ENCODE measurements at places on chromosomes 7 and 10. TPM values are rescaled to one million over a fixed set of nuclear protein-coding genes. Genes with fewer than 3 reads are reported as not detected.

- peak; percentile 89 for DNase-seq
These were observed 120.1 kb downstream of the ARHGAP12 start for GRCh38 chr10:31808258-31809218.

DNA sequence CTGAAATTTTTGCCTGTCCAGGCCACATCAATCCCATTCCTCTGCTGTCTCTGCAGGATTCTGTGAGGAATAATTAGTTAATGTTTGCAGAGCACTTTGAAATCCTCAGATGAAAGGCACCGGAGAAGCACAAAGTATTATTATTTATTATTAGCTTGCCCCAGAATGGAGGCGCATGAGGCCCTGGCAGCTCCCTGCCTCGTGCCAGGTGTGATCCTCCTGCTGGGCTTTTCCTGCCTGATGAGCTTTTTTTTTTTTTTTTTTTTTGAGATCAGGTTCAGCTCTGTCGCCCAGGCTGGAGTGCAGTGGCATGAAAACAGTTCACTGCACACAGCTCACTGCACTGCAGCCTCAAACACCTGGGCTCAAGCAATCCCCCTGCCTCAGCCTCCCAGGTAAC is 65.2 kb downstream of the TCF7L2 start:
- no peak for DNase-seq

IGFBP3 gene
- total RNA-seq = 734 TPM

- no peak for DNase-seq
These were observed 67.2 kb upstream of the NME8 start for GRCh38 chr7:37781156-37781555.

DNA sequence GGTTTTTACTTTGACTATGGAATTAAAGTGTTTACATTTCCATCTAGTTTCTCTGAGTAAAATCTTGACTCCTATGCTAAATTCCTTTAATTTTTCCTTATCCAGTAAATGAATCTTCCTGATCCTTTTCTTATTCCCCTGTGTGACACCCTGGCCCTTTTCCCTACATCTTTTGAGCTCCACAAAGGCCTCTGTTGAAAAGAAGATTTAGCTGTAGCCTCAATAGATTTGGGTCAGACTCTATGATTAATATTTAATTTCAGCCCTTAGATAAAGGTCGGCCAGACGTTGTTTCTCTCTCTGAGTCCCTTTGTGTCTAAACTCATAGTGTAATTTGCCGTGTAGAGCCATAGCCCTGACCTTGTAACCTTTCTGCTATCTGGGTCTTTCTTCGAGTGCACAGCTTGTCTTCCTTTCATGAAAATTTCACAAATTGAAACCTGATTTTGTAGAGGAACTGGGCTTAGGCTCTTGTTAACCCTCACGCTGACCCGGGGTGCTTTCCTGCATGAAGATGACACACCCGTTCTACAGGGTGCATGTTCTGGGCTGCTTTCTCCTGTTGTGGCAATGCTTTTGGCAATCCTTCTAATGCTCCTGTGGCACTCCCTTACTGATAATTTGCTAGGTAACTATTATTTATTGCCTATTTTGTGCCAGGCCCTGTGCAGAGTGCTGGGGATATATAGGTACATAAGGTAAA is 21.2 kb downstream of the LSMEM1 start:
- DNase-seq = peak; percentile 30

LRRD1 gene
- total RNA-seq = 4.1 TPM

DNA sequence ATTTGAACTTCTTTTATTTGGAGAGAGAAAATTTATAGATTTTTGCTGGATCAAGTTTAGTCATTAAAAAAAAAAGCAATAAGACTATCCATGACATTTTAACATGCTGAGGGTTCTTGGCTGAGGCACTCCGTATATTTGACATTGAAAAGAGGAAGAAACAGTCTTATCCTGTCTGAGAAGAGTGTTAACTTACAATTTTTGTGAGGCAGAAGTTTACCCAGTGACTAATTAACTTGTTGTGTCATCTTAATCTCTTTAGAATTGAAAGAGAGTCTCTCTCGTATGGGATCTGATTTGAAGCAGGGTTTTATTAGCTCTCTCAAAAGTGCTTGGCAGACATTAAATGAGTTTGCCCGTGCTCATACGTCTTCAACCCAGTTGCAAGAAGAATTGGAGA is 39.3 kb downstream of the SEC23IP start:
- DNase-seq = no peak

DNA sequence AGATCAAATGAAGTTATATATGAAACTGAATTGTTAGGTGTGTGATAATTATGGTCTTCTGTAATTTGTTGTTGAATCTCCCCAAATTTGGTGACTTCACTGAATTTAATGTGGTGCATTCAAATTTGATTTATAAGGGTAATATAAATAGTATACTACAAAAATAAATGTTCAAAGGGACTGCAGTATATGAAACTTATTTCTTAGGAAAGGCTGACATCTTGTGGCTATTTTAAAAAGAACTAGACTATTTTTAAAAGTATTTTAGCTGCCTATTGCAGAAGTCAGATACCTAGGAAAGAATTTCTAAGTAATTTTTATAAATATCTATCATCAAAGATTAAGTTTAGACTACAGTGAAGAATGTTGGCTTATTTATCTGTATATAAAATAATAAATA is 36.6 kb downstream of the ATRNL1 start:
- DNase-seq = peak; percentile 57

GRCh38 chr7:16491148-16491547 is 25.6 kb upstream of the SOSTDC1 start:
- no peak for DNase-seq

- DNase-seq = peak; percentile 23
These were observed 4.1 kb downstream of the COL1A2 start for GRCh38 chr7:94398841-94399240.

GDF10 gene
- 0.48 TPM for total RNA-seq

DNA sequence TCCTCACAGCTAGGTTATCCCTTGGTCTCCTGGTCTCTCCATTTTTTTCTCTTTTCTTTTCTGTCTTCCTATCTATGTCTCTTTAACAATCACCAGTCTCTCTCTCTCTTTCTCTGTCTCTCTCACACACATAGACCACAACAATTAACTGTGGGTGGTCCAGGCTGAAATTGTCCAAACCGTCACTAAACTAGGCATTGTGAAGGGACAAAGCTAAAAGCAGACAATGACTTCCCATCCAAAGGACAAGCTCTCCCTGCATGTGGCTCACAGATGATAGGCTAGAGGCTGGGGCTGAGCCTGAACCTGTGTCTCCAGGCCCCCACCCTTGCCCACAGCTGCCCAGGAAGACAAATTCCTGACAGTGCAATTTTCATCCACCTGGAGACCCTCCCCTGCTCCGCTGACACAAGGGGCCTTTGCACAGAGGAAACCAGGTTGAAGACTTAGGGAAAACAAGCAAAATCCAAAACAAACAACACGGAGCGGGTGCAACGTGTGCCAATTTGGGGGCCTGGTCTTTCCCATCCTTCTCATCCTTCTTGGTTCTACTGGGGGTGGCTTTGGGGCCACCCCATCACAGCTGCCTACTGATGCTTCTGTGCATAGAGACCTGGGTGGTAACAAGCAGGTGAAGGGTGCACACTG is 755.4 kb downstream of the GRID1 start:
- no peak for DNase-seq

DNA sequence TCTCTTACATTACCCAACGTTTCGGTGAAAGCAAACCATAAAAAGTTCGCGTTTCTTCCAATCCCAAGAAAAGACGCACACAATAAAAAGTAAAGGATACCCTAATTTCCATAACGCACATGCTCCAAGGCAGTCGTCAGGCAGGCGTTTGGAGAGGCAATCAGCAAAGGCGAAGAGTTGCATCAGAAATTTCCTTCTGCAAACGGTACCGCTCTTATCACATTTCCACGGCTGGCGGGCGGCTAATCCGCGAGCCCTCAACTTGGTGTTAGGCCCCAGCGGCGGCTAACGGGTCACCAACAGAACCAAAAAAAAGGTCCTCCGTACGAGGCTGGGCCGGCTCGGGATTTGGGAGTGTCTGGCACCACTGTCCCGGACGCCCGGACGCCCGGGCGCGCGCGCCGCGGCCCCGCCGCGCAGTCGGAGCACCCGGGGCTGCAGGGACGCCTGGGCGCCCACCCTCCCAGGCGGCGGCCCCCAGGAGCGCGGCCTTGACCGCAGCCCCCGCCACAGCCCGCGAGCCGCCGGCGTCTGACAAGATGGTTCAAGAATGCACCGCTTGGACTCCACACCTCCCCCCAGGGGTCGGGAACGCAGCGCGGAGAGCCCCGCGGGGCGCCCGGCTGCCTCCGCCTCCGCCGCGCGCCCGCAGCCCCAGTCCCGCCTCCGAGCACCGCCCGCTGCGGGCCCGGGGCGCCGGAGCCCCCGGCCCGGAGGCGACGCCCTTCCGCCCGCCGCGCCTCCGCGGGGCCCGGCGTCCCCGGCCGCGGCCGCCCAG is 9.8 kb upstream of the GRB10 start:
- peak; percentile 45 for DNase-seq

GRCh38 chr7:90759710-90760109 is 163.6 kb downstream of the CDK14 start:
- DNase-seq = no peak

DNA sequence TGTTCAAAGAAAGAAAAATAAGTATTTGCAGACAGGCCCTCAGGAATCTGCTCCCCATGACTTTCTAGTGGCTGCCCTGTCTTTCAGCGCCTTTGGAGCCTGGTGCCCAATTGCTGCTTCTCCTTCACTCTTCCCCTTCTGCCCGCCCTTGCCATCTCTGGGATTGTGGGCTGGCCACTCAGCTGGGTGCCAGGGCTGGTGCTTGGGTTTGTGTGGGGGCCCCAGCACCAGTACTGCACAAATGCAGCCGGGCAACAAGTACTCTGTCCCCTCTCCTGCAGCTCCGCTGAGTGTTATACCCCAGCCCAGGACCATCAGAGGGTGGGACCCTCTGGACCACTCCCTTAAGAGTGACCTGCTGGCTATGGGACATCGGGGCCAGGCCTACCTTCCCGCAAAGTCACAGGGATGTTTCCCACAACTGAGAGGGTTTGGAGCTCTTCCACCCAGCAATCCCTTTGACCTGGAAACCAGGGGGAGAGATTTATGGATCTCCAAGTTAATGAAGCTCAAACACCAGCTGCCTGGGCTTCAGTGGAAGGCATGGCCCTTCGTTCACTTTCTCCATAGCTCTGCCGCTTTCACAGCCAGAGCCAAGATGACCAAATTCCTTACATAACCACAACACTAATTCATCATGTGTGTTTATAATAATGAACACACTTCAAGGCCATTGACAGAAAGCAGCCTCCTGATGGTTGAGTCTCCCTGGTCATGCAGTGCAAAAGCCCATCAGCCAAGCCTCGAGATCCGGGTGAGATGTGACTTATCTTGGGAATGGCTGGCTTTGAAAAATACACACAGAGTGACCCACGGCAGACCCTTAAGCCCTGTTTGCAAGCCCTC is 313.9 kb upstream of the ZNF32 start:
- no peak for DNase-seq

- no peak for DNase-seq
These were observed 26.0 kb upstream of the MCU start for GRCh38 chr10:72665925-72666324.

LDB3 gene
- total RNA-seq = 3.4 TPM

DNA sequence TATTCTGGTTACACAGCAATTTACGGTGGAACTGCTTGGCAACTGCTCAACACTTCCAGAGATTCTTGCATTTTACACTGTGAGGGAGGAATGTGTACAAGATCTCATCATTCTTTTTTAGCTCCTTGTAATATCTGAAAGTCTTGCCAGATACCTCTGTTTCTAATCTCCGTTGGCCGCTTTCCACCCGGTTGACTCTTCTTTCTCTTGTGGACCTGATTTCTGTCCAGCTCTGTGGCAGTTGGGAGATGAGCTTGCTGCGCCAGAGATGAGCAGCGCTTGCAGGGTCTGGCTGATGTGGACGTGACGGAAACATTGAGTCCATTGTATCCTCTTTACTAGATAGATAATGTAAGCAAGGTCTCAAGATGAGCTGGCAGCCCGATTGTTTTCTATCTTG is 27.6 kb downstream of the SPAG6 start:
- peak; percentile 86 for DNase-seq

- no peak for DNase-seq
These were observed 12.2 kb upstream of the JMJD1C start for GRCh38 chr10:63477927-63478326.

SCART1 gene
- 2.9 TPM for total RNA-seq

GRCh38 chr7:55521917-55522902 is 50.1 kb downstream of the VOPP1 start:
- DNase-seq = no peak

WIPF3 gene
- 7.5 TPM for total RNA-seq

- no peak for DNase-seq
These were observed 215.6 kb downstream of the DOCK4 start for GRCh38 chr7:111990643-111991042.

DNA sequence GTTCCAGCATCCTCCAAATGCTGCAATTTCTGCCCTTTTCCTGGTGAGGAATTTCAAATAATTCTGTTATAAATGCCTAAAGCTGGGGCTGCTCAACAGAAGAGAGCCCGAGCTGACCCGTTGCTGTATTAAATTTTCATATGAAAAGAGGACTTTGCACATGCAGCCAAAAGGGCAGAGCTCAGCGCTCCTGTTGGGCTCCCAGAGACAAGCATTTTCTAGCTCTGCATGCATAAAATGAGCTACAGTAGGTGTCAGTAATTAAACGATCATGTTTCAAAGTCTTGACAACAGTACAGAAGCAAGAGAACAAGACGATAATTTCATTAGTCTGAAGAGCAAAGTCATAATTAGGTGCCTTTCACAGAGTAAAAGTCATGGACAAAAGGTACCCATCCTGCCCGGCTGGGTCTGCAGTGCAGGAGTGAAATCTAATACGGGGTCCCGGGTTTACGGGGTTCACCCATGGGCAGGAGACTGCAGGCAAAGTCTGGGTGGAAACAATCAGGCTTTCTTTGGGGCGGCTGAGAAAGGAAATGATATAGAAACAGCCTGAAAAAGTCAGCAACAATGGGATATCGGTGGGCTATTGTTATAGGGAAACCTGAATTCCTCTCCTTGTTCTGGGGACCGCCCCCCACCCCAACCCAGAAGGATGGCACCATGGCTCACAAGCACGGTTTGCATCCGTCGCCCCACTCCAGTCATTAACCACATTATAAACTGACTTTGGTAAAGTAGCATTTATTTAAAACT is 66.0 kb downstream of the EBF3 start:
- DNase-seq = no peak

DNA sequence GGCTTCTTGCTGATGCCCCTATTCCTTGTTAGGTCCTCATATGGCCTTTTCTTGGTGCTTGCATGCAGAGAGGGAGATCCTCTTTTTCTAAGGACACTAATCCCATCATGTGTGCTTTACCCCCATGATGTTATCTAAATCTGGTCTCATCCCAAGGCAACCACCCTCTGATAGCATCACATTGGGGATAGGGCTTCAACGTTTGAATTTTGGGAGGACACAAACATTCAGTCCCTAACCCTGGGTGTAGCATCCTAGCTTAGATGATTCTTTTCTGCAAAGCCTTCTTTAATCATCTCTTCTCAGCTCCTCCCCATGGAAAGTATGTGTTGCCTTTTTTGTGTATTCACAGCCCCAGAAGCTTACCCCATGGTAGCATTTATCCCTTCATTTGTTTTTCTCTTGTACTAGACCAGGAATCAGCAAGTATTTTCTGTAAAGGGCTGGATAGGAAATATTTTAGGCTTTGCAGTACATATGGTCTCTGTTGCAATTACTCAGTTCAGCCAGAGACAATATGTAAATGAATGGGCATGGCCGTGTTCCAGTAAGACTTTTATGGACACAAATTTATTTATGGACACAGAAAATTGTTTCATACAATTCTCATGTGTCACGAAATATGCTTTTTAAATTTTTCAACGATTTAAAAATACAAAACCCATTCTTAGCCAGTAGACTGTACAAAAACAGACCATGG is 101.5 kb upstream of the CSTF2T start:
- DNase-seq = no peak
